ENCODE measurements at places on chromosomes 3 and 15.

- no peak for DNase-seq
Measured at GRCh38 chr15:68808770-68809169, 11.9 kb downstream of the ANP32A start.

GRCh38 chr3:44065311-44066094 is 176.2 kb upstream of the TOPAZ1 start:
- DNase-seq, result peak; percentile 8

DNA sequence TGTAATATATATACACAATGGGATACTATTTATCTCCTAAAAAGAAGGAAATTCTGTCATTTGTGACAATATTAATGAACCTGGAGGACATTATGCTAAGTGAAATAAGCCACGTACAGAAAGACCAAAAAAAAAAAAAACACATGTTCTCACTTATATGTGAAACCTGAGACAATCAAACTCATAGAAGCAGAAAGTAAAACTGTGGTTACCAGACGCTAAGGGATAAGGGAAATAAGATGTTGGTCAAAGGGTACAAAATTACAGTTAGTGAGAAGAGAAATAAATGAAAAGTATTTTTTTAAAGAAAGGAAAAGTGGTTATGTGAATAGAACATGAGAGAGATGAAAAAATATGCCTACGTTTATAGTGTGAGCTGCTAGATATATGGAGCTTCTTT is 101.1 kb downstream of the CPNE4 start:
- no peak for DNase-seq

DNA sequence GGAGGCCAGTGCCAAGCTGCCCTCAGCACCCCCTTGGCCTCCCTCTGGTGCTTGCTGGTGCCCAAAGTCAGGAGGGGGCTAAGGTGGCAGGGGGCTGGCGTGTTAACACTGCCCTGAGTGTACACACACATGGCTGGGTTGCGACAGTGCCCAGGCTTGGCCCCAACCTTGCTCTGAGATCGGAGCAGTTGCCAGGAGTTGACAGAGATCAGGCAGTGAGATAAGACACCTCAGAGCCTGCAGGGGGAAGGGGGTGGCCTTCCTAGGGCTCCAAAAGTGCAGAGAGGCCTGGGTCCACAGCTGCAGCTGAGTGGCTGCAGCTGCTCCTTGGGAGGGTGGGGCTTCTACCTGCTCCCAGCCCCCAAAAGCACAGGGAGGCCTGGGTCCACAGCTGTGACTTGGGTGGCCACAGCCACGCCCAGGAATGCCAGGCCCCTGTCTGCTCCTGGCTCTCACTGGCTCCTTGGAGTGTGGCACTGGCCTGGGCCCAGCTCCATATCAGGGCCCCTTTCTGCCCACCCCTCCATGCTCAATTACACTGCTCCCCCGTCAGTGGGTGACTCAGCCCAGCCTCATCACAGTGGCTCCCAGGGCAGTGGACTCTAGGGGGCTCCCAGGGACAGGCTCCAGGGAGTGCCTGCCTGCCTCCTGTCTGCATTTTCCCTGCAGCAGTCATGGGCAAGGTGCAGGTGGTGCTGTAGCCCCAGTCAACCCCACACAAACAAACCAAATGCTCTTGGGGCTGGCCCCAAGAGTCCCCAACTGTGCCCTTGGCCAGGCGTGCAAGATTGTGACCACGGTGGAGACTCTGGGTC is 56.4 kb upstream of the C15orf39 start:
- DNase-seq, result no peak

DNA sequence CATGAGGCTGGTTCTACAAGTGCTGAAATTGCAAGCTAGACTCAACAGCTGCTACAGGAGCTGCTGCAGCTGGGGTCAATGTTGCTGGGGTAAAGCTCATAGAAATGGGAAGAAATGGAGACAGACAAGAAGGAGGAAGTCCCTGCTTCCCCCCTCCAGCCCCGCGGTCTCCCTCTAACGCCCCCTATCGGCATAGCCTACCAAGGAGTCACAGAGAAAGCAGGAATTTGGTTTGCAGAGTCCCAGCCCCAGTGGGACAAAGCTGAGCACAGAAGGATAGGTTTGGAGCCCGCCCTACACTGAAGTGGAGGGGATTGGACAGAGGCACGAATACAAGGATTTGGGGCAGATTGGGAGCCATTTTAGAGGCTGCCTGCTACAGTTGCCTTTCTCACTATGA is 176.9 kb upstream of the ANKRD28 start:
- no peak for DNase-seq

- DNase-seq, result no peak
Measured at GRCh38 chr3:158108445-158108985, 1.4 kb upstream of the RSRC1 start.

DNA sequence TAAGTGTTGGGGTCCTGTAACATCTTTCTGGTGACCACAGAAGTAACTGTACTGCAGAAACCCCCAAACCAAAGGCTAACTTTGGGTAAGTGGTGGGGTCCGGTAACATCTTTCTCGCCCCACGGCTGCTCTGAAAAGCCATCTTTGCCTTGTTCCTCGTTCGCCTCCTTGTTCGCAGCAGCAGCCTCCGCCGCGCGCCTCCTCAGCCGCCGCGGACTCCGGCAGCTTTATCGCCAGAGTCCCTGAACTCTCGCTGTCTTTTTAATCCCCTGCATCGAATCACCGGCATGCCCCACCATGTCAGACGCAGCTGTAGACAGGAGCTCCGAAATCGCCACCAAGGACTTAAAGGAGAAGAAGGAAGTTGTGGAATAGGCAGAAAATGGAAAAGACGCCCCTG is 316.8 kb downstream of the TUSC7 start:
- DNase-seq, result no peak

- peak; percentile 2 for DNase-seq
Measured at GRCh38 chr15:41828807-41829141, 882 bp downstream of the JMJD7 start.

- DNase-seq, result no peak
Measured at GRCh38 chr15:62951481-62951880, 91.1 kb upstream of the TPM1 start.

DNA sequence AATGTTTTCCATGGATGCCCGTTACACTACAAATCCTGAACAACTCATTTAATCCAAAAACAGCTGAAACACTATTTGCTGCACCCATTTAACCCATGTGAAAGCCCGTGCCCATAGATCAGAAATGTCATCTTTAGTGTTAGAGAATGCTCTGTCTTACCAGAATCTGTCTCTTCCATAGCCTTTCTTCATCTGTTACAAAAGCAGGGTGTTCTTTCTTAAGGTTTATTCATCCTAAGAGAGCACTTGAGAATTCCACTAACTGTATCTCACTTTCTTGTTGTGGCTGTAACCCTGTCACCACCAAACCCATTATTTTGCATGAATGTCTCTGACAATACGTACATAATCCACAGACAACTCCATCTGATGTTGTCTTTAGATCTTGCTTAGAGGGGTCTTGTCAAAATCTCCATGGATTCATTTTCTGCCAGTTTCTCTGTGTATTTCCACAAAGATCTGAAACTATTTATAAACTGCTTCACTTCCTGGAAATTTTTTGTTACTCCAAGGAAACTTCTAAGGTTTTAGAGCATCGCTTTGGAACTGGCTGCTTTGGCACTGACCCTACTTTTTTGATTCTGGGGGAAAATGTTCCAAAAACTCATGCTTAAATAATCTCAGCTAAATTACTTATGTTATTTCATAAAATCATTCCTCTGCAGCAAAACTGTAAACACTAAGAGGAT is 167.8 kb upstream of the CCDC54 start:
- DNase-seq, result no peak
